ENCODE measurements at places on chromosomes 5 and 9.

DNA sequence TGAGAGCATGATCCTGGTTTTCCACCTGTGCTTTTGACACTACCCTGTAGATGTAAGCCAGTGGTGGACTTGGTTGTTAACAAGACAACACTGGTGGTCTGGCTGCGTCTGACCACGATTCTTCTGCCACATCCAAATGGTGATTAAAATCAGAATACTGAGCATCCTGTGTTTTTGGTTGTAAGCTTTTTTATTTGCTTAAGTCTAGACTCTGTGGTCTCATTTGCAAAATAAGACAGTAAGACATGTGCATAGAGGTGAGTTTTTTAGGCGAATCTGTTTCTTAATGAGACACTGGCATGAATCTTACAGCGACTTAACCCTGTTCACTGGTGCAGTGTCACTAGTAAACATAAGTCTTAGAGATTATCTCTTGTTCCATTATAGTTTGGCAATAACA lies 165.4 kb downstream of the ARHGEF28 start:
- no peak for DNase-seq

DNA sequence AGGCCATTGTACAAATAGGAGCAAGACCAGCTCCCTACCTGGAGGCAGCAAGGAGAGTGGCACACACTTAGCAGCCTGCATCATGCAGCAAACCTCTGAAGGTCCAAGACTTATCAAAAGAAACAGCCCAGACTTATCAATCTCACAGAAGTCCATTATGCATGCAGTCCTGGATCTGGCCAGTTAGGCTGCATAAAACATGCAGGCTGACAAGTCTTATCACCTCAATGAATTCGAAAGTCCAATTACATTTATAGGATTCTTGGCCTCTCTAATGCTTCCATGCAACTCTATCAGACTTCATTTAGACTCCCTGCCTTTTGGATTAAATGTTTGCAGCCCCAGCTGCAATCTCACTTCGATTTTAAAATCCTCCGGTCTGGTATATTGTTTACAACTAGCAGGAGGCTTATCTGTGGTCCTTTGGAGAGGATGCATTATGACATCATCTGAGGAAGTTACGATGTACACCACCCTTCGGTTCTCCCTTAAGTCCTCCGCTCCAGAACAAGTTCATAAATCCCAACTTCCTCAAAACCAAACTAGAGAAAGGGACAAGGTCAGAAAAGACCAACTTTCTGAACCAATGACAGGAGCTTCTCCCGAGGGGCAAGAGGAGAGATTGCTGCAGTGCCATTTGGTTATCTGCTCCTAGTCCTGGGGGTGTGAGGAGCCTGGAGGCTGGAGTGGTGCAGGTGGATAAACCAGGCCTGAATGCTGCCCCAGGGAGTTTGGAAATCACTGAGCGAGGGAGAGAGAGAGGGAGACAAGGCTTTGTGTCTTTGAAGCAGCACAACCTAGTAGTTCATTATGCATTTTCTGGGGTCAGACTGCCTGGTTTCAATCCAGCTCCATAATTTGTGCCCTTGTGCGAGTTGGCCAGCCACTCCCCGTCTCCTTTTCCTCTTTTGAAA lies 313.9 kb downstream of the TLE1 start:
- no peak for DNase-seq

DNA sequence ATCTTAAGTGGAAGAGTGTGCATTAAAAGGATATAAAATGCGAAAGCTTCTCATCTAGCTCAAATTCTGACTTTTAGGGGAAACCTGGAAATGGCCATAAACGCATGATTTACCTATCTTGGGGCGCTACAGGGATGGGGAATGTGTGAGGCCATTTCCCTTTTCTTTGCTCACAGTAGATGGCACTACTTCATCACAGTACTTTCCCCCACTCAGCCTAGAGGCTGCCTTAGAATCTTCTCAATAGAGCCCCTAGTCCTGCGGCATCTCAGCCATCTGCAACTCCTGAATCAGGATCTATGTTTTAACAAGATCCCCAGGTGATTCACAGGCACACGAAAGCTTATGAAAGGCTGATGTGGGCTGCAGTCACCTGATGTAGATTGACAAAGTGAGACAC lies 110.8 kb downstream of the LHFPL2 start:
- peak; percentile 34 for DNase-seq

DNA sequence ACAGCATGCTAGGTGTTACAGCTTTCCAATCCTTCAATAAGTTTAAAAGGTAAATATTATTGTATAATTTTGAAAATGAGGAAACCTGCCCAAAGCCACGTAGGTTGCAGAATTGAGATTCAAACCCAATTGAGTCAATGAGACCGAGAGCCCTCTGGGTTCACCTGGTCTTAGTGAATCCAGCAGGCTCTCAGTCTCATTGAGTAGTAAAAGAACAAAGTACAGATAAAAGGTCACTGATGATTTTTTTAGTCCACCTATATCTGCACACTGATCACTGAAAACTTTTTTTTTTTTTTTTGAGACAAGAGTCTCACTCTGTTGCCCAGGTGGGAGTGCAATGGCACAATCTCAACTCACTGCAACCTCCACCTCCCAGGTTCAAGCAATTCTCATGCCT lies 27.2 kb downstream of the PLPP1 start:
- no peak for DNase-seq

DNA sequence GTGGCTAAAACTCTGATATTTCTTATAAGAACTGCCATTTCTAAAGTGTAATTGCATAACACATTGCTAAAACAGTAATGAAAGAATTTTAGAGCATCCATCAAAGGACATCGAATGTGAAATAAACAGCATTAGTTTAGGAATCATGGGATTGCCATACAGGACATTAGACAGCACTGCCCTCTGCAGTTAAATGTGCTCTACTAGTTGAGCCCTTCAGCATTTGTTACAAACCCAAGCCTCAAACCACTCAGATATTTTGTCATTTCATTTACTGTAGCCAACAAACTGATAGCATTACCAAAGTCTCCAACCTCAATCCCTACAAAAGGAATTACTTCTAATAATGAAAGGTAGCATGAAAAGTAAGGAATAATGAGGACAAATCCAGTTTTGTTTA lies 116.8 kb upstream of the COX7C start:
- no peak for DNase-seq

DNA sequence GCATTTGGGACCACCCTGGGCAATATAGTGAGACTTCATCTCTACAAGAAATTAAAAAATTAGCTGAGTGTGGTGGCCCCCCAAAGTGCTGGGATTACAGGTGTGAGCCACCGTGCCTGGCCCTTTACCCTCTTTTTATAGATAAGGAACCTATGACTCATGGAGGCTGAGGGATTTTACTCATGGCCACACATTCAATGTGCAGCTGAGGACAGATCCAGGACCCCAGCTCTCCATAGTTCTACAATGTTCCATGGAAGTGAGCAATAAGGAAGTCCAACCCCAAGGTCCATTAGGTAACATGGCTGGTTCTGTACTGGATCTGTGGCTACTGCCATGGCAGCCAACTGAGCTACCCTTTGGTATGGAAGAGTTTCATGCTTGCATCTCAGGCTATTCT lies 25.3 kb upstream of the PDZD2 start:
- no peak for DNase-seq

DNA sequence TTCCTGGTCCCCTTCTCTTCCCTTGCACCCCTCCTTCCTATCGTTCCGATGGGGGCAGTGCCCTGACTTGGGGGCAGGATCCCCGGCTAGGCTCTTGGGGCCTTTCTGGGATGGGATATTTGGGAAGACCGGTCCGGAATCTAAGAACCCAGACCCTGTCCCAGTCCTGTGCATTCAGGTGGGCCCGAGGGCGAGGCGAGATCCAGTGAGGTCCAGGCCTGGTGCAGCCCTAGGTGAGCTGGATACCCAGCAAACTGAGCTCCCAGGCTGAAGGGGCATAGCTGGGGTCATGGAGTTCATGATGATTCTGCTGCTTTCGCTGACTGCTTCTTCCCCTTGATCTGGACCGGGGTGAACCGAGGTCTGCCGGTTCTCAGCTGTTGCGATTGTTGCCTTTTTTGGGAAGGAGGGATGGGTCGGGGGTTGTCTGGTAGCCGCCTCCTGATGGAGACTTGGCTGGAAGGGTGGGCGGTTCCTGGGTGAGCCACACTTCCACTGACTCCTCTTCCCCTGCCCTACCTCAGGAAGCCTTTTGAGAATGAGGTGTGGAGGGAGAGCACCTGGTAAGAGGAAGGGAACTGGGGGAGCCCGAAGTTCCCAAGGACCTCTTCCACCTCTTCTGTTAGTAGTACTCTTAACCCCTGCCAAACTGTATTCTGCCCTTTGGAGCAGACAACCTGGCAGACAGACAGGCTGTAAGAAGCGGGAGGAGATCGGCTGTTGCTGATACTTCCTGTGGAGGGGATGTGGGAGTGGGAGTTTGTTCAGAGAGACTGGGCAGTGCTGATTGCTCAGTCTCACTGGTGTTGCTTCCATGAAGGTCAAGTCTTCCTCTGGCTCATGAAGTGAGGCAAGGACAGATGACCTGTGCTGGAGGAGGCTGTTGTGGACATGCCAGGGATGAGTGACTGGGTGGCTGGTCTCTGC lies 1.0 kb downstream of the LRRC8A start:
- DNase-seq, result no peak

- DNase-seq, result no peak
Measured at GRCh38 chr9:79034583-79034982, 537.2 kb upstream of the TLE4 start.
